ENCODE measurements at places on chromosomes 12 and 14.

GRCh38 chr12:91773749-91774429 lies 371.8 kb downstream of the BTG1 start:
- no peak for DNase-seq

GRCh38 chr12:90407841-90408240 lies 547.1 kb downstream of the CCER1 start:
- DNase-seq = no peak

GRCh38 chr14:84988357-84988756 lies 541.6 kb upstream of the FLRT2 start:
- no peak for DNase-seq

- DNase-seq = no peak
Measured at GRCh38 chr12:77324416-77324762, 259.0 kb upstream of the E2F7 start.

DNA sequence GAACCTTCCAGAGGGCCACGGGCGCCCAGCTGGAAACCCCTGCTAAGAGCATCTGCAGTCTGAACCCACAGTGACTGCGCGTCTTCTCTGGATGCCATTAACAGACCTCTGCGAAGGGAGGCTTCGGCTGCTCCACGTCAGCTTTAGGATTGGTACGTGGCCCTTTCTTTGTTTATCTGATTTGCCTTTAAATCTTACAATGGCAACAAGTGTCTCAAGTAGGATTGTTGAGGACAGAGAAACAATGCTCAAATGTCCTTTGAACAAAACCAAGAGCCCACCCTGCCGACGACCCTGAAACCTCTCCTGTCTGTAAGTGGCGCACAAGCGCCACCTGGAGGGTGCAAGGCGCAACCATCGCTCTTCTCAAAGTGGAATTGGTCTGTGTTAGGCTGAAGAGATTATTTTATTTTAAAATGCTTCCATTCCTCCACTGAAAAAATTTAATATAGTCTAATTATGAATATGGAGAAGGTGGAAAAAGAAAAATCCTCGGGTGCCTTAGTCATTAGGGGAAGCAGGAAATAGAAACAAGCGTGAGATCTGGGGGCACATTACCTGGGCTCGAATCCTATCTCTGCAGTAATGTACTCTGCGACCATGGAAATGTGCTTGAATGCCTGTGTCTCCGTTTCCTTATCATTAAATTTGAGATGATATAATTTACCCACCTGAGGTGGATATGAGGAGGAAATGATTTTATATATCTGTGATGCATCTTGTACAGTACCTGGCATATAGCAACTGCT lies 82.6 kb upstream of the PTPRB start:
- DNase-seq = no peak

- DNase-seq = peak; percentile 95
Measured at GRCh38 chr14:89428546-89429198, 11.6 kb upstream of the FOXN3 start.

DNA sequence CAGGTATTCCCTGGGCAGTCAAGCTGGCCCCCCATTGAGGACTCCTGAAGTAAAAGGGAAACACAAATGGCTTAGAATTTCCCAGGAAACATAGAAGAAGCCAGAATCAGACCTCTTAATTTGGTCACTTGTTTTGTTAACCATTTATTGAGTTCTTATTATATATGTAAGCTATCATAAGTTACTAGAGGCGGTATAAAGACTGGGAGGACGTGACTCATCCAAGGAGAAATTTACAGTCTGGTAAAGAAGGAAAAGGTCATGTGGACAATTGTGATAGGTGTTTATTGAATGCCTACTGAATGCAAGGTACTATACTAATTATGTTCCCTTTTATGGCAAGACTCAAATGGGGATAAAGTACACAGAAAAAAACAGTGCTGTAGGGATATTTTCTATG lies 146.7 kb downstream of the DYRK2 start:
- DNase-seq = no peak

DNA sequence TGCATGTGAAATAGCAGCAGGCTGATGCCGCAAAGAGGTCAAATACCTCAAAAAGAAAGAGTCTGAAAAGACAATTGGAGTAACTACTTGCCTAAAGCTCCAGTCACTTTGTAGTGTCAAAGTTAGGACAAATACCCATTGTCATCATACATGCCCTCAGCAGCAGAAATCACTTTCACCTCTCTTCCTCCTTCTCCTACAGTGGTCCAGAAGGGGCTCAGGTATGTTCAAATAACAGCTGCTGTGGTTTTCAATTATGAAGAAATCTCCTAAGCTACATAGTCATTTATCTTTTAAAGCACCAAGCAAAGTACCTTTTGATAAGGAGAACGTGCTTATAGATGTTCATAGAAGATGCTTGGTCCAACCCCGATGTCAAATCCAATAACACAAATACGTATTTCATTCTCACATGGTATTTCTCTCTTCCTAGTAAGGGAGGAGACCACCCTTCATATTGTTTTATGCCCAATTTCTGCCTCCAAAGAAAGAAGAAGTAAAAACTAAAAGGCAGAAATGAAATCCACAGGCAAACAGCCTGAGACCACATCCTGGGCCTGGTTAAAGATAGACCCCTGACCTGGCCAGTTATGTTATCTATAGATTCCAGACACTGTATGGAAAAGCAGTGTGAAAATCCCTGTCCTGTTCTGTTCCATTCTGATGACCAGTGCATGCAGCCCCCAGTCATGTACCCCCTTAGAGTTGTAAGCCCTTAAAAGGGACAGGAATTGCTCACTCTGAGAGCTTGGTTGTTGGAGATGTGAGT lies 23.7 kb downstream of the GYS2 start:
- no peak for DNase-seq

- DNase-seq = peak; percentile 60
Measured at GRCh38 chr14:80850197-80850814, 91.2 kb downstream of the CEP128 start.

DNA sequence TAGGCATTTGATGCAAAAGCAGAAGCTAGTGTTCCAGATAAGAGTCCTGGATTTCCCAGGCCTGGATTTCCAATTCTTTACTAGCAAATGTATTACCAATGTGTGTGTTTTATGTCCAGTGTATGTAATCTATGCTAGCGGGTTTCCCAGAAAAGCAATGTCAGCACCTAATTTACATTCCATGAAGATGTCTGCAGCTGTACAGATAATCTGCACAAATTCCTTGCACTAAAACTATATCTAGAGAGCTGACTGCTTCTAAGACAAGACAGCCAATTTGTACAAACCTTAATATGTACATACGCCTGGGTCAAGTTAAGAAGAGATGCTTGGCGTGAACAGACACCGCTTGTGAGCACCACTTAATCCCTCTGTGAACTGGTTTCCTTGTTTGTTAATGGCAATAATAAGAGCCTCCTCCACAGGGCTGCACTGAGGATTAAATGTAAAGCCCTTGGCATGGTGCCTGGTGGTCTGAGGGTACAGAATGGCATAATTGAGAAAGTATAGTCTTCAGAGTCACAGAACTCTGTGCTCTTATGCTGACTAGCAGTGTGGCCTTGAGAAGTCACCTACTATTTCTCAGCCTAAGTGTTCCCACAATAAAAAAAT lies 185.6 kb downstream of the EPS8 start:
- no peak for DNase-seq

- no peak for DNase-seq
Measured at GRCh38 chr14:100410056-100410565, 87.0 kb downstream of the SLC25A47 start.

All from cerebellar cortex (tissue), 1 donor.